ENCODE measurements at places on chromosomes 1 and 21. TPM values are rescaled to one million over a fixed set of nuclear protein-coding genes. Genes with fewer than 3 reads are reported as not detected.

SLC30A10 gene
- 1.5 TPM for total RNA-seq

MIS18A gene
- 12.6 TPM for total RNA-seq

FLAD1 gene
- total RNA-seq: 68.8 TPM

CD1B gene
- total RNA-seq: not detected

SERINC2 gene
- total RNA-seq: 36.4 TPM

DNA sequence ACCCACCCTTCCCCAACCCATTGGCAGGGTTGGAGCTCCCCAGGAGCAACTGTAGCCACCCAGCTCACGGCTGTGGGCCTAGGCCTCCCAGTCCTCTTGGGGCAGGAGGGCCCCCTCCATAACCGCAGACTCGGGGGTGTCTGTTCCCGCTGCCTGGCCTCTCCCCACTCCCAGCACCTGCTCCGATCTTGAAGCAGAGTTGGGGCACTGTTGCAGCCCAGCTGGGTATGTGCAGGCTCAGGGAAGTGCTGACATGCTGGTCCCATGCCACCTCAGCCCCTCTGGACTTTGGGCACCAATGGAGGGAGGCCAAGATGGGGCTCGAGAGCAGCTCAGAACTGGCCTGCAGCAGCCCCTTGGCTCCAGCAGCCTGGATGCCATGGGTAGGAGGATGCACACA lies 54.8 kb upstream of the KRTAP11-1 start:
- H3K27ac ChIP-seq: no peak overlapping the region
- H3K4me3 ChIP-seq: no peak overlapping the region
- no peak for DNase-seq
- H3K4me1 ChIP-seq: no peaks in the 10 kb centered on the region
- H3K27me3 ChIP-seq: no peaks in the 10 kb centered on the region
- no peaks in the 10 kb centered on the region for H3K36me3 ChIP-seq

- peak; percentile 32 for DNase-seq
- H3K36me3 ChIP-seq: no peaks in the 10 kb centered on the region
- H3K27me3 ChIP-seq: no peaks in the 10 kb centered on the region
- H3K4me3 ChIP-seq: no peak overlapping the region
- H3K4me1 ChIP-seq: peaks cover 3% of the 10 kb centered on the region
- no peak overlapping the region for H3K27ac ChIP-seq
Measured at GRCh38 chr1:248924696-248925532, 18.9 kb downstream of the PGBD2 start.

- peaks cover 2% of the 10 kb centered on the region for H3K27me3 ChIP-seq
- H3K36me3 ChIP-seq: no peaks in the 10 kb centered on the region
- no peak for DNase-seq
- H3K4me3 ChIP-seq: no peak overlapping the region
Measured at GRCh38 chr1:211920141-211920572, 89.6 kb upstream of the LPGAT1 start.

- peak overlapping the region; percentile 18 for H3K4me3 ChIP-seq
- H3K27me3 ChIP-seq: peaks cover 13% of the 10 kb centered on the region
- no peak for DNase-seq
- no peak overlapping the region for H3K27ac ChIP-seq
Measured at GRCh38 chr1:58779059-58779754, 4.6 kb downstream of the JUN start.

- no peak overlapping the region for H3K27ac ChIP-seq
- H3K4me1 ChIP-seq: no peaks in the 10 kb centered on the region
- H3K27me3 ChIP-seq: no peaks in the 10 kb centered on the region
- DNase-seq: no peak
Measured at GRCh38 chr1:173406783-173407230, 70.3 kb upstream of the PRDX6 start.

DNA sequence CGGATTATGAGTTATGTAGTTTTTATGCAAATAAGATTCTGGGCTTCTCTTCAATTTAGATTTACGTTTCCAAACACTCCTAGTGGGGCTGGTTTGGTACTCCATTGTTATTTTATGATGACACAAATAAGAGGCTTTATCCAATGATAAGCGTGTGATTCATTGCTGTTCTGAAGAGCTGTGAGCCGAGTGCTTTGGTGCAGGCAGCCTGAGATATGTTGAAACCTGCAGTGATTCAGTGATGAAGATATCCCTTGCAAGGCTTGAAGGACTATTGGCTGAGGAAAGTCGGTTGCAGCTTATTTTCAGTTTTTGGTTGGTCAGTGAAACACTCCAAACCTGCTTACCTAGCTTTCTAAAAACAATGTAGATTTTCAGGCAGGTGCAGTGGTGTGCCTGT lies 112.2 kb downstream of the RYR2 start:
- no peak overlapping the region for H3K4me3 ChIP-seq
- no peaks in the 10 kb centered on the region for H3K27me3 ChIP-seq
- no peak for DNase-seq
- H3K36me3 ChIP-seq: no peaks in the 10 kb centered on the region
- H3K27ac ChIP-seq: no peak overlapping the region
- H3K4me1 ChIP-seq: peaks cover 11% of the 10 kb centered on the region

DNA sequence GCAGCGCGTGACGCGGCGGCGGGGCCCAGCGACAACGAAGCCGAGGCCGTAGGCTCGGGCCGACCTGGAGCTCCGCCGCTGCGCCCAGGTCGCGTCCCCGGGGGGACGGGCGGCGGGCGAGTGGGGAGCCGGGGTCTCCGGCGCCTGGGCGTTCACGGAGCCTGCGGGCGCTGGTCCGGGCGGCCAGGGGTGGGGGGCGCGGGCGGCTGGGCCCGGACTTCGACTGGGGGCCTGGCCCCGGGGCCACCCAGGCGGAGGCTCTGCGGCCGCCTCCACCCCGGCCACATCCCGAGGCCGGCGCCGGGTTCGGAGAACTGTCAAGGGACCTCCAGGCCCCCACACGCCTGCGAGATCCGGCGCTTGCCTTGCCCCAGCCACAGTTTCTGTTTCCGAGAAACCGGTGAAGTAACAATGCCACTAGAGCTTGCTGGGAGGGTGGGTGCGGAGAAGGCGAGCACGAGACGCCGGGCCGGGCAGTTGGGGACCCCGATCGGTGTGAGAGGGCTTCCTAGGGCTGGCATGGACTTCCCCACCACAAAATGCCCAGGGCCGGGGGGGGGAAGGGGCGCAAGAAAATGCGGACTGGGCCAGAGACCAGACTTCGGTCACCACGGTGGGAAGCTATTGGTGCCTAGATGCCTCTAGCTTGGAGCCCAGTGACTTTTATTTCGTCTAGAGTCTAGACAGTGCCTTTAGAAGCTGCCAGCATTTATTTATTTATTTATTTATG lies 501 bp downstream of the FBXO6 start:
- H3K4me3 ChIP-seq: peak overlapping the region; percentile 69
- H3K27ac ChIP-seq: no peak overlapping the region

DNA sequence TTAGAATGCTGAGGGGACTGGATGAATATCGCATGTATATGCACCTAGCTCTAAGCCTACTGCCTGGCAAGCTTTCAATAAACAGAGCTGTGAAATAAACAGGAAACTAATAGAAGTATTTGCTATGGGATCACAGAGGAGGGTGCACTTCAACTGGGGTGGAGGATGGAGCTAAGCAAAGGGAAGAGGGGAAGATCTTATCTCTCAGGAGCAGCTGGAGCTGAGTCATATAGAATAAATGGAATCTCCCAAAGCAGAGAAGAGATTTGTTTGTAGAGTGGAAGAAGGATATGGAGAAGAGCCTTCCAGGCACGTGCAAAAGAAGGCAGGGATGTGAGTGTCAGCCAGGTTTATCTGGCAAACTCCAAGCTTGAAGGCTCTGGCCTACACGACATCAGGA lies 17.0 kb upstream of the KCNA10 start:
- no peak overlapping the region for H3K27ac ChIP-seq
- peaks cover 27% of the 10 kb centered on the region for H3K4me1 ChIP-seq
- peaks cover 15% of the 10 kb centered on the region for H3K27me3 ChIP-seq
- peak overlapping the region; percentile 23 for H3K4me3 ChIP-seq

DNA sequence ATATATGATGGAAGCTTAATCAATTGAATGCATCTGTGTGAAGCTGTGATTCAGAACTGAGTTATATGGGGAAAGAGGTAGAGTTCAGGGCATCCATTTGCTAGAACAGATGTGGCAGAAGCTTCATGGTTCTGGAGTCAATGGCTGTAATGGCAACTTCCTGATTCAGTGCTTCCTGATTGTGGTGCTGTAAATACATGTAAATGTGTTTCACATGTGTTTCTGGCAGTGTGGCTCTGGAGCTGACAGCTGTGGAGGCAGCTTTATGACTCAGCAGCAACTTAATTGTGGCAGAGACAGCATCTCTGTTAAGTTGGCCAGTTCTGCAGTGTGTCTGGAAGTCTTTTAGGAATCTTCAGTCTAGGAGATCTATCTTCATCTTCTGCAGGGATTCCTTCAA lies 226.6 kb upstream of the ZRANB2 start:
- DNase-seq: peak; percentile 23
- H3K4me1 ChIP-seq: peaks cover 21% of the 10 kb centered on the region
- peak overlapping the region; percentile 76 for H3K27ac ChIP-seq
- no peaks in the 10 kb centered on the region for H3K27me3 ChIP-seq
- no peak overlapping the region for H3K4me3 ChIP-seq

DNA sequence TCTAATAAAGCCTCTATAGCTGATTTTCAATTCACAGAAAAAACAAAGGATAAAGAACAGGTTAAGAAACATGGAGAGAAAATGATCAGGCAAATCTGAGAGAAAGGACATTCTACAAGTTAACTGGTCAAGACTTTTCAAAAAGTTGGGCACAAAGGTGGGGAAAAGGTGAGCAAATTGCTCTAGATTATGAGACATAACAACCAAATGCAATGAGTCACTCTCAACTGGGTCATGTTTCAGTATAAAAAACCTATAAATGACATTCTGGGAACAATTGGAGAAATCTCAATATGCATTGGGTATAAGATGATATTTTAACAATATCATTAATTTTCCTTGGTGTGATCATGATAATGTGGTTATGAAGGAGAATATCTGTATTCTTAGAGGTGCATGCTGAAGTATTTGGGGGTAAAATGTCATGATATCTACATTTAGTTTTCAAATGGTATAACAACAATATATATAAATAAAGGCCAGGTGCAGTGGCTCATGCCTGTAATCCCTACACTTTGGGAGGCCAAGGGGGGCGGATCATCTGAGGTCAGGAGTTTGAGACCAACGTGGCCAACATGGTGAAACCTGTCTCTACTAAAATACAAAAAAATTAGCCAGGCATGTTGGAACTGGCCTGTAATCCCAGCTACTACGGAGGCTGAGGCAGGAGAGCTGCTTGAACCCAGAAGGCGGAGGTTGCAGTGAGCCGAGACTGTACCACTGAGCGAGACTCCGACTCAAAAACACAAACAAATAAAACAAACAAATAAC lies 27.0 kb downstream of the ANKRD13C start:
- H3K36me3 ChIP-seq: no peaks in the 10 kb centered on the region
- no peak overlapping the region for H3K4me3 ChIP-seq
- H3K4me1 ChIP-seq: no peaks in the 10 kb centered on the region
- peaks cover 2% of the 10 kb centered on the region for H3K27me3 ChIP-seq
- H3K27ac ChIP-seq: no peak overlapping the region

DNA sequence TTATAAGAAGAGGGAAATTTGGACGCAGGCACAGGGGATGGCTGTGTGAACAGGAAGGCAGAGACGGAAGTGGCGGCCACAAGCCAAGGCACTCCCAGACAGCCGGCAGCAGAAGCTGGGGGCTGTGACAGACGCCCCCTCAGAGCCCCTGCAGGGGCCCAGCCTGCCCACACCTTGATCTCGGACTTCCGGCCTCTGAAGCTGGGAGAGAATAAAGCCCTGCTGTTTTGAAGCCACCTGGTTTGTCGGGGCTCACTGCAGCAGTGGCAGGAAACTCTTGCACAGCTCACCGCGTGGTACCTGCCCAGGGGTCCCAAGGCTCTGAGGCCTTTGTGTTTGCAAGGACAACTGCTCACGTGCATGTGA lies 13.7 kb downstream of the MEGF6 start:
- peak overlapping the region; percentile 80 for H3K4me3 ChIP-seq
- H3K4me1 ChIP-seq: peaks cover 5% of the 10 kb centered on the region
- peak overlapping the region; percentile 80 for H3K27ac ChIP-seq
- no peaks in the 10 kb centered on the region for H3K36me3 ChIP-seq
- no peak for DNase-seq
- peaks cover 1% of the 10 kb centered on the region for H3K27me3 ChIP-seq

DNA sequence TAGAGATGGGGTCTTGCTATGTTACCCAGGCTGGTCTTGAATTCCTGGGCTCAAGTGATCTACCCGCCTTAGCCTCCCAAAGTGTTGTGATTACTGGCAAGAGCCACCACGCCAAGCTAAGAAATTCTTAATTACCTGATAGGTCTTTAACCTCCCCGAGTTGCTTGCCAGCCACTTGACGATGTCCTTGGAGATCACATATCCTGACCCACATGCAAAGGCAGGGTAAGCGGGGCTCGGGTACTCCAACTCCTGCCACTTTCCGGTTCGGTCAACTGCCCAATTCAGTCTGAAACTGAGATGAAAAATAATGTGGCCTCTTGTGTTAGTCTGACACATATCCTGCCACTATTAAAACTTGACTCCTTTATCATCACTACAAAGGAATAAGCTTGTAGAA lies 50.2 kb downstream of the B3GALNT2 start:
- no peak overlapping the region for H3K27ac ChIP-seq
- peaks cover 11% of the 10 kb centered on the region for H3K4me1 ChIP-seq
- DNase-seq: no peak
- H3K4me3 ChIP-seq: no peak overlapping the region
